ENCODE measurements at places on chromosomes 1 and 21.

- no peak for DNase-seq
Measured at GRCh38 chr21:42698733-42699132, 45.3 kb downstream of the PDE9A start.

DNA sequence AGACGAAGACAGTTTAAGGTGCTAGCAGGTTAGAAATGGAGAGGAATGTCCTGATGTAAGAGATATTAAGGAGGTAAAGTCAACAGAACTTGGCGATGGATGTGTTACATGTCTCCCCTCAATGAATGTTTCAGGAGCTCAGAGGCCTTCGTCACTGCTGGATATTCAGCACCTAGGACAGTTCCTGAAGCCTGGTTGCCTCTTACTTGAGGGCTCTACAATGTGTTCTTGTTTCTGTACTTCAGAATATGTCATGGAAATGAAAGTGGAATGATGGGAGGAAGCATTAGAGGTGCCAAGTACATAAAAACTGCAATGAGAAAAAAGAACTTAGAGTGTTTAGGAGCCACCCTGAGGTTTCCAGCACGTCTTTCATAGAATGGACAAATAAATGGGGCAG is 17.7 kb downstream of the TNR start:
- no peak for DNase-seq

- DNase-seq: no peak
Measured at GRCh38 chr1:114011796-114012195, 32.5 kb downstream of the OLFML3 start.

DNA sequence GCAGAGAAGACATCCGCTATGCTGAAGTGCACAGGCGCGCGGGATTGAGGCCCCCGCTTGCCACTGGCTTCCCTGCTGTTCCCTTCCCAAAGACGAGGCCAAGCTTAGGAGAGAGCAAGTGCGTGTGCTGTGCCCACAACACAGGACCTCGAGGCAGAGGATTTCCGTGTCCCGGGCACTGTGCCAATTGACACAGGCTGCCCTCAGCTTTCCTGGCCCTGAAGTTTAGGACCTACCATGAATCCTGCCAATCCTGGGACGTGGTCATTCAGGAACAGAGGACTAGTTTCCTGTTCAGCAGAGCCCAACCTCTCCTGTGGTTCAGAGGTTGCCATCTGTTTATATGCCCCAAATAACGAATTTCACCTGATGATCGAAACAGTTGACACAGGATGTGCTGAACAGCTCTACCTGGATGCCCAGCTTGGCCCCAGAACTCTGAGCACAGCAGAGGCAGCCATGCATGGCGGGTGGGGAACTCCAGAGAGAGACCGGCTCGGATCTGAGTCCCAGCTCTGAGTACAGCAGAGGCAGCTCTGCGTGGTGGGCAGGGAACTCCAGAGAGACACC is 22.0 kb downstream of the SLC37A1 start:
- no peak for DNase-seq

DNA sequence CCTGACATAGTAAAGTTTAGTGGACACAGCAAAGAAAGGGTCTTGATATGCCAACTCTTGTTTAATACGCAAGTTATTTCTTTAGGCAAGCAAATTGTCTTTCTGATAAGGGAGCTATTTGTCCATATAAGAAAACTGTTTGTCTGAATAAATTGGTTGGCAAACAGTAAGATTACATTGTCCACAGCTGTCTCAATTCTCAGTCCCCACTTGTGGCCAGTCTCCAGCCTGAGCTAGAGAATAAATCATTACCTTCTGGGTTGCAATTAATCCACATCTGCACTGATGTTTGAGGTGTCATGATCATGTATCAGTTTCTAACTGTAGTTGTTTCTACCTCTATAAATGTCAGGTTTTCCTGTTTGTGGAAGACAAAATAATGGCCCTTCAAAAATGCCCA is 60.0 kb upstream of the TNR start:
- DNase-seq: no peak

DNA sequence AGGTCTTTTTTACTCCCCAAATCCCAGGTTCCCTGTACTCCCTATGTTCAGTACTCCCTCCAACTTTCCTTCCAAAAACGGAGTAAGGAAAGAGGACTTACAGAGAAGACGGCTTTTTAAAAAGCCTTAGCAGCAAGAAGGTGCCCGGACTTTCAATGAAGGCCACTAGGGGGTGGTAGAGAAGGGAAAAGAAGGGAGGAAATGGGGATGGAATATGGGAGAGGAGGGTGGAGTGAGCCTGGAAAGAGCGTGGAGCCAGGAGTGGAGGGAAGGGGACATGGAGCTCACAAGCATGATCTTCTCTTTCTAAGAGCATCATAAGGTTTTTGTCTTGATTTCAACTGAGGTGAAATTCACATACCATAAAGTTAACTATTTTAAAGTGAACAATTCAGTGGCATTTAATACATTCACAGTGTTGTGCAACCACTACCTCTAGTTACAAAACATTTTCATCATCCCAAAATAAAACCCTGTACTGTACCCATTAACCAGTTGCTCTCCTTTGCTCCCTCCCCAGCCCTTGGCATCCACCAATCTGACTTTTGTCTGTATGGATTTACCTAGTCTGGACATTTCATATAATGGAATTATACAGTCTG is 129.9 kb downstream of the ZNF281 start:
- peak; percentile 17 for DNase-seq

DNA sequence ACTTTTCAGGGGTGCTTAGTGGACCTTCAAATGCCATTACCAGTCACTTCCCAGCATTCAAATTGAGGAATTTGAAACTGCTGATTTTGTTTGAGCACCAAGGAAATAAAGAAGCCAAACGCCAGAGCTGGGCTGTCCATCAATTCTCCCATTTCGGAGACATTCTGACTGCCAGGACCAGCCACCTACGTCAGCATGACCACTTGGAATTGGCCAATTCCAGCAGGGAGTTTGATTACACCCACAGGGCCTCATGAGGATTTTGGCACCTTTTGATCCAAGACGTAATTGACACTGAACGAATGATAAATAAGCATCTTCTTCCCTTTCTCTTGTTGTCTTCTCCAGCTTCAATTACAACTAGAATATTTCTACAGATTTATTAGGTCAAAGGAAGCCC is 40.2 kb downstream of the GREM2 start:
- DNase-seq: no peak

DNA sequence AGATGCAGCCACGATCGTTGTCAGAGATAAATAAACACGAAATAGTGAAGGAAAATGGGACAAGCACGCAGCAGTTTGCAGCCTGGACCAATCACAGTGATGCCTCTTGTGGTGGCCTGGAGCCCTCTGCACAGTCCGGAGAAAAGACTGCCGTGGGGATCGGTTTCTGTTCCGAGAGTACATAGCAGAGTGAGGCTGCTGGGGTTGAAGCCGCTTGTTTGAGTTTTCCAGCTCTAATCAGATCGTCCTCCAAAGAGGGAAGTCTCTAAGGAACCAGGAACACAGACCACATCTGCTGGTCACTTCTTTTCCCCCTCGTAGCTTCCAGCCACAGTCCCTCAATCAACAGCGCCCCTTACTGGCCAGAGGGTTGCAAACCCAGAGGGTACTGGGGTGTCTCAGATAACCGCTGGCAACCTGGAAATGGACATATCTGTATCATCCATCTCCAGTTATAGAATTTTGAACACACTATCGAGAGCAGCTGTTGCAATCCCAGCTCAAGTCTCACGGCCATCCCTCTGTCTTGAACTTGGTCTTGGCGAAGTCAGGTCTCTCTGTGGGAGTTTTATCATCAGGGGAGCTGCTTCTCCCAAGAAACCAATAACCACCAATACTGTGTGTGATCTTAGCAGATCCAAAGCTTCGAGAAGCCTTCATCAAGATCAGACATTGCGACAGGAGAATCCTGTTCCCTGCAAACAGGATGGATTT is 57.4 kb downstream of the OLIG1 start:
- DNase-seq: peak; percentile 75

DNA sequence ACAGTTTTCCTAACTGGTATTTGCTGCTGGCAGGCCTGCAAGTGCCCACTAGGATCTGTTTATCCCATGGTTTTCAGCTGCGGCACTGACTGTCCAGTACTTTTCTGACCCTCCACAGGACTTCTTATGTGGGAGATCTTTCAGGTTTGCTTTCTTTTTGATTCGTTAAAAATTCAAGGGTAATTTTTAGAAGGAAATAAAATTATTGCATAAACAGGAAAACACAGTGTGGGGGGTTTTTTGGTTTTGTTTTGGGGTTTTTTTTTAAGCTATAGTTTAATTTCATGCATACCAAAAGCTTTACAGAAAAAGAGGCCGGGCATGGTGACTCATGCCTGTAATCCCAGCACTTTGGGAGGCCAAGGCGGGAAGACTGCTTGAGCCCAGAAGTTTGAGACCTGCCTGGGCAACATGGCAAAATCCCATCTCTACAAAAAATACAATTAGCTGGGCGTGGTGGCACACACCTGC is 3.6 kb downstream of the NIBAN1 start:
- no peak for DNase-seq

- no peak for DNase-seq
Measured at GRCh38 chr1:244291236-244292201, 160.2 kb downstream of the ADSS2 start.

DNA sequence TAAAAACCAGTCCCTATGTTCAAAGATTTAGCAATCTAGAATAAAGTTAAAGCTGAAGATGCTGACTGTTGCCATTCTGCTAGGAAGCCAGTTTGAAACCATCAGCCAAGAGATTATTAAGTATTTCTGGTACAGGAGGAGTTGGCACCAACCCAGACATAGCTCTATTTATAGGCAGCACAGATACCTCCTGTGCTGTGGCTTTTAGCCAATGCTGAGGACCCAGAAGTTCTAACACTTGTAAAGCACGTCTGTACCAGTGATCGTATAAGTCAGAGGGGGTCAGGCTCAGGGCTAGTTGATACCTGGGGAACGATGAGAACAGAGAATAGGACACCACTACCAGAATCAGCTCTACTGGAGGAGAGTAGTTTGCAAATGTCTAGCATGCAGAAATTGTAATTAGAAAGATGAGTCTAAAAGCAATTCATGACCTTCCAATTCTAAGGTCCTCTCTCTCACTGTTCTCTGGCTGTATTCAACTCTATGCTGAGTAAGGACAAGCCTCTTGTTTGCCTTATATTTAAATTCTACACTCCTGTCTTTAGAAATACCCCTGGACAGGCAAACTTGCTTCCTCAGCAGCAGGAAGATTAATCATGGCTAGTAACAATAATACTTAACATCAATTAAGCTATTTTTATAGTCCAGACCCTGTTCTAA is 96.8 kb upstream of the PALMD start:
- no peak for DNase-seq

GRCh38 chr21:20852866-20853265 is 145.3 kb upstream of the NCAM2 start:
- no peak for DNase-seq

DNA sequence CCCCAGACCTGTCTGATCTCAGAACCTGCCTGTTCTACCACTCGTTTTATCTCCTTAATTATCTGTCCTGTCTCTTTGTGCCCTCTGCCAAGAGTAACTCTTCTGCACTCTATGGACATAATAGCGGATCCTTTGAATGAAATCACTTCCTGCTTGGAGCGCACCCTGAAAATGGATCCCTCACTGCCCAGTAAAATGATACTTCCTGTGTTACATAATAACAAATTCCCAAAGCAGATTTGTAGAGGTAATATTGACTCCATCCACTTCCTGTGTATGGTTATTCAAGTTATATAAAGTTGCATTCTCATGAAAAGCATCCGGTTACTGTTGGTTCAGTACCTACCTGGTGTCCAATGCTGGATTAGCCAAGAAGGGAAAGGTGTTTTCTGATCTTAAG is 246.0 kb downstream of the TRABD2B start:
- no peak for DNase-seq

DNA sequence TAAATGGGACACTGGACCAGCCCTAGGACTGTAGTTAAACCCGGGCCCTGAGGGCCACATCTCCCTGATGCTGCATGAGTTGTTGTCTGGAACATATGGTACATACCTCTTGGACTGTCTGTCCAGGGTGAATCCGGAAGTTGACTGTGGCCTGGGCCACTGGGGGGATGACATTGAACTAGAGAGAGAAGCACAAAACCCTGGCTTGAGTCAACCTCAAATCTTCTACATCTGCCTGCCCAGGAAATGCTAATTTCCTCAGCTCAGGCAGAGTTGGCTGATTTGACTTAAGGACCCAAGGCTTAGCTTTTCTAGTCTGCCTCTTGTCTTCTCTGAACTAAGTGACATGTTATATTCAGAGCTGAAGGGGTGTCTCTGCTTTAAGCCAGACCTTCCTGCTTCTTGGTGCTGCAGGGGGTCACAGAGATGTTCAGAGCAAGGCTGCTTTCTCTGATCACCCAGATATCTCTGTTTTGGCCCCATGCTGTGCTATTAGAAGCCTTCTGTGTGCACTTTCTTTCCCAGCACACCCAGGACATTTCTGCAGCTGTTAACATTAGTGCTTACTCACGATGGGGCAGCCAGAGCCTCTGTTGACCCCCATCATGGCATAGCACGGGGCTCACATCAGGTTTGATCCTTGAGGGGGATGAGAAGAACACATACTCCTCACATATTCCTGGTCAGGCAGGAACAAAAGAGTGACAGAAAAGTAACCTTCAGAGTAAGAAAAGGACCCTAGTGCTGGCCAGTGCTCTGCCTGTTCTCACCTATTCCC is 9.6 kb downstream of the PM20D1 start:
- DNase-seq: no peak

DNA sequence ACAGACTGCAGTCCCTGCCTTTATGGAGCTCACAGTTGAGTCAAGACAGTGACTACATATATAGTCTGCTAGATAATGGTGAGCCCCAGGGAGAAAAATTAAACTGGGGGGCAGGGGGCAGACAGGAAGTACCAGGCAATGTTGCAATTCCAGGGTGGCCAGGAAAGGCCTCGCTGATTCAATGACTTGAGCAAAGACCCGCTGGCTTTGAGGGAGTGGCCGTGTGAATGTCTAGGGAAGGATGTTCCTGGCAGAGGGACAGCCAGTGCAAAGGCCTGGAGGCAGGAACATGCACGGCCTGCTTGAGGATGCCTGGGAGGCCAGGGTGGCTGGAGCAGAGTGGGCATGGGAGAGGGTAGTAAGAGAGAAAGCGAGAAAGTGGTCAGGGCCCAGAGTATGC is 23.0 kb upstream of the EPHA8 start:
- DNase-seq: no peak

- DNase-seq: peak; percentile 14
Measured at GRCh38 chr21:46325073-46325912, 1.3 kb downstream of the PCNT start.

GRCh38 chr1:183040547-183040971 is 17.3 kb downstream of the LAMC1 start:
- DNase-seq: no peak

DNA sequence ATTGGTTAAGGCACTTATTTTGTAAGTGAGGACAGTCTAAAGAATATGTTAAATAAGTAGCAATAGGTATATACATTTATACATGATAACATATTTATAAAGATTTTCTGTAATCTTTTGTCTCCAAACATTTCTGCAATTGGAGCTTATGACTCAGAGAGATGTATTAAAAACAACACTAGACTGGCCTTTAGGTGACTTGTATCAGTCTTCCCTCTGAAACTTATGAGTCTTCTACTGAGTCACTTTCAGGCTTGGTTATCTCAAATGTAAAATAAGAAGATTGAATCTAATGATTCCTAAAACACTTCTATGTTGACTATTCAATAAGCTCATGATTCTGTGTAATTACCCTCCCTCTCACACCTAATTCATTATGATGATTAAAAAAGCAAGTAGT is 672.6 kb upstream of the NEGR1 start:
- no peak for DNase-seq

Data from NCI-H748 treated with DMSO at 0.1 percent for 48 hours (cell line).